ENCODE measurements at places on chromosomes 16 and 17. TPM values are rescaled to one million over a fixed set of nuclear protein-coding genes. Genes with fewer than 3 reads are reported as not detected.
A peak's percentile ranks its signal among the peaks of the same experiment; 100 is the strongest.

GRCh38 chr17:76670718-76671122 is 27.2 kb upstream of the ST6GALNAC1 start:
- DNase-seq: no peak

DNA sequence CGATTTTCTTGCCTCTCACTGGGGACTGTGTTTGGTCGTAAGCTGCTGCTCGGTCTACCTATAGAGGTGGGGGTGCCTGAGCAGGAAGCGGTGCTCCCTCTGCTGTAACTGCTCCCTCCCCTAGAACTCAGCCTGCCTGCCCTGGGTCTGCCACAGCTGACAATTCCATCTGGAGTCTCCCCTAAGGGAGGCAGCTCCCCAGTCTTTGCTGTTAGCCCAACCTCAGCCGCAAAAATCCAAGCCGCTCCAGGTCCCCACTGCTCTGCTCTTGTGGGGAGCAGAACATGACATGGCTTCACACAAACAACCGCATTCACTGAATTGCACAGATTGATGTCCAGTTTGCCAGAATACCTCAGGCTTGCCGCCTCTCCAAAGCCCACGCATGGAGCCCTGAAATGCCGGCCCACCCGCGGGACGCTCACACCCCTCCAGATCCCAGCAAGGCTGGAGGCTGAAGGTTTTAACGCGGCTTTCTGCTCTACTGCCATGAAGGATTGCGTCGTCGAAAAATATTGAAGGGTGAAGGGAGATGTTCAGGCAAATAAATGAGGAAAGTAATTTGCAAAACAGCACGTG is 221.5 kb upstream of the FOXF1 start:
- DNase-seq: no peak

DNA sequence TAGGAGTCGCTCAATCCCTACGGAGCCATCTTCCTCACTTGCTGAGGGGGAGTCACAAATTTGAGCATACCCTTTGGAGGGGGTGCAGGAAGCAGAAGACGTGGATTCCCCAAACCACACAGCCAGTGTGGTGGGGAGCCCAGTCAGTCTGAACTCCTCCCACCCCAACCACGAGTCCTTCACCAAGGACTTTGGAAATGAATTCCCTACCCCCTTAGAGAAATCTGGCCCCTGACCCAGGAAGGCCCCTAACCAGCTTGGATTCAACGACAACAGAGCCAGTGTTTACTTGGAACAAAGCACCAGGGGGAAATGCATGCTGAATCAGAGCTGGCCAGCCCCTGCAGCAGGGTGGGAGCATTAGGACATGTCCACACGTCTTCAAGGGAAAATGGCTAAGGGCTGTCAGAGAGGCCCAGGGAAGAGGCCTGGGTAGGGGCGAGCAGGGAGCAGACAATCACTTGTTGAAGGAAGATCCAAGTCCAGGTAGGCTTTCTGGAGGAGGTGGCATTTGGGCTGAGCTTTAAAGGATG is 5.5 kb upstream of the TMEM92 start:
- no peak for DNase-seq

DNA sequence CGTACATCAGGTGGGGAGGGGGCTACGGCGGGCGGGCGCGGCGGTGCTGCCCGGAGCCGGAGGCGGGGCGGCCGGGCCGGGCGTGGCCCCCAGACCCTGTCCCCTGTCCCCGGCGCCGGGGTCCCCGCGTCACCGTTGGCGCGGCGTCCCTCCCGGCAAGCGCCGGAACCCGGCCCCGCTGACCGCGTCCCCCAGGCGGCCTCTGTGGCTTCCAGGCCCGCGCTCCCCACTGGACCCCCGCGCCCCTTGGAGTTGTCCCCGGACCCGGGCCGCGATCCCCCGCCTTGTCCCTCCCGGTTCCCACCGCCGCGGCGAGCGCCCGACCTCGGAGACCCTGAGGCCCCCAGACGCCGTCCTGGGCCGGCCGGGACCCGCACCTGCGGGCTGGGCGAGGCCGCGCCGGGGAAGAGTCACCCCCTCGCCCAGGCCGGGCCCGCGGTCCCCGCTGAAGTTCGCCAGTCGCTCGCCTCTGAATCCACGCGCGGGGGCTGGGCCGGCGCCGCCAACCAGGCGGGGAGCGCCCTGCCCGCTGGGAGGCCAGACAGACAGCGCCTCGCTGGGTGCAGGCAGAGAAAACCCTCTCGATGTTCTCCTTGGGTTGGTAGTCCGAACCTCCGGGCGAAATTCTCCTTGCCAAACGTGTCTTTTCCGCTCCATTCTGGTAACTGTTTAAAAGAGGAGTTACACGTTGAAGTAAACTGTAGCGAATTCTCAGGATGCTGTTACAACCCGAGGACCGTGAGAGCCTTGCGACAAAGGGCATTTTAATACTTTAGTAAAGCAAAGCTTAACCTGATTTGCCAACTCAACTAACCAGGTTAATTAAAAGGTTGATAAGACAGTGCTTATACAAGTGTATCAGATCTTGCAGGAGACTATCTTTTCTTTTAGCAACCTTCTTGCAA is 761 bp downstream of the GAN start:
- DNase-seq: peak; percentile 26

GRCh38 chr17:4956493-4957061 is 5.7 kb downstream of the ENO3 start:
- DNase-seq: peak; percentile 67

DNA sequence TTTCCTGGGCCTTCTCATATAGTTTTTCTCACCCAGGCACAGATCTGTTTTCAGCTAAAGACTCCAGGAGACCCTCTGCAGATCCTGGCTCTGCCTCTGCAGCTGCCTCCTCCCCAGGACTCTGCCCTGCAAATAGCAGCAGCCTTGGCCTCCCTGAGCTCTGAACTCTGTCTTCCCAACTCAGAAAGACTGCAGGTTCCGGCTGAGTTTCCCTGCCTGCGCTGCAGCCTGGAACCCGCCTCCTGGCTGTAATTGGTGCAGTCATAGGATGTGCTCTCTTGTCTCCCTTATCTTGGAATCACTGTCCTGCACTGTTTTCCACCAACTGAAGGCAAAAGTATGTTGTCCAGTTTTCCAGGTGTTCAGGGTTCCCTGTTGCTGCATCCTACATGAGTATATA is 14.3 kb upstream of the DNASE1 start:
- DNase-seq: no peak

- DNase-seq: no peak
These were observed 75.0 kb downstream of the MGAT5B start for GRCh38 chr17:76943202-76943601.

- no peak for DNase-seq
These were observed 54.7 kb upstream of the CIBAR2 start for GRCh38 chr16:85166699-85167588.

DNA sequence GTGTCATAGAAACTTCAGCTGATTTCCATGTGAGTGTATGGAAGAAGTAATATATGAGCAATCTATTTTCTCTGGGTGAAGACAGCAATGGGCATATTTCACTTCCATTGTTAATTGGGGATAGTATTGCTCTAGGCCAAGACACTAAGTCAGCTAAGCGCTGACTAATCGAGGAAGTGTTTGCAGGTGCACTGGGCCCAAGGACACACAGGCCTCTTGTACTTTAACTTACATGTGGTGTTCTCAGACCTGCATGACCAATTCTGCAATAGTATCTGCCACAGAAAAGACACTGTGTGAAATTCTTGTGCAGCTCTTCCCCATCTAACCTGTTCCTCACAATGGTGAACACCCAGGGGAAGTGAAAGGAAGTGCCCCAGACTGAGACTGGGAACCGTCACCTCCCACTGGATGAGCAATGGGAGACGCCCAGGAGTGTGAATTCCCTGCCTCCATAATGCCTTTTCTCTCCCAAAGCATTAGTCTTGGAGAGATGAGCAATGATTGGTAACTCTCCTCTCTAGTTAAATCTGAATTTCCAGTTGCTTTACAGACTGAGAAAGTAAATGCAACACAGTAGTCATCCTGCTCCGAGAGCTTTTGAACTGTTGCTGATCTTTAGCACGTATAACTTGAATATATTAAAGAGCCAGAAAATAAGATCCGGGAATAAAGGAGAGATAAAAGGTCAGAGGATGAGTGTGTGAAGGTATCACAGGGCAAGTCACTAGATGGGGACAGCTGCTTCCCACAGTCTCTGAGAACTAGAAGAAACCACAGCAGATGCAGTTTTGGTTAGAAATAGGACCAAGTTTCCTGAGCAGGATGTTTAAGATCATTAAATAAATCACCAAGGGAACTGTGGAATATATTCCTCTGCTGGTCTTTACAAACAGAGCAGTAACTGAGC is 82.6 kb downstream of the CDK5R1 start:
- DNase-seq: peak; percentile 55

- DNase-seq: no peak
These were observed 628.5 kb downstream of the MAF start for GRCh38 chr16:78972006-78972405.

- no peak for DNase-seq
These were observed 42.5 kb upstream of the TANC2 start for GRCh38 chr17:62923258-62924150.

GRCh38 chr17:80826955-80827645 is 164.5 kb upstream of the CHMP6 start:
- peak; percentile 60 for DNase-seq

GRCh38 chr16:8712589-8713361 is 38.4 kb downstream of the ABAT start:
- DNase-seq: no peak

DNA sequence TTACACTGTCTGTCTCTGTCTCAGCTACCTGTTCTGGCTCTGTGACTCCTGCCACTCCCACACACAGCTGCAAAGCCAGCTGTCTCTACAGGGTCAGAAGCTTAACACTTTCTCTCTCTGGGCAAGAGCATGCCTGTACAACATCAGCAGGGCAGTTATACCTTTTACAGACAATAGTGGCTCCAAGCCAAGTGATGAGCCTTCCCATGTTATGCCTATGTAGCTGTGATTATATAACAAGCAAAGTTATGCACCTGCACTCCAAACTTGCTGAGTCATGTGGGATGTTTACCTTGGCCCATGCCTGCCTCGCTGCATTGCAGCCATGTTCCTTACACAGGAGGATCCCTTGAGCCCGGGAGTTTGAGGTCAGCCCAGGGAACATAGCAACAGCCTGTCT is 31.8 kb upstream of the APPBP2 start:
- no peak for DNase-seq

DNA sequence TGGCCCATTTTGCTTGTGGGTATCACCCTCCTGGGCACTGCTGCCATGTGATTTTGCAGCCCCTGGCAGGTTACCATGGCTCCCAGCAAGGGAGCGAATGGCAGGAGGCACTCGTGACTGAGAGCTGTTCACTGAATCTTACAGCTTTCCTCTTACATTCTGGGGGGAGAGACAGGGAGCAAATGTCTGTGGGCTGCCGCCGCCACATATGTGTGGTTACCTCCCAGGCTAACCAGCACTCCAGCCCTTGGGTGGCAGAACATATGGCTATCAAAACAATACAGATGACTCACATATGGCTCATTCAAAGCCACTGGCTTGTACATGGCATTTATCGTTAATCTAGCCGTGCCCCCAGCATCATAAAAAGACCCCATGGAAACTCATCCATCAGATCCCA is 19.8 kb downstream of the GTF3C1 start:
- no peak for DNase-seq

- peak; percentile 49 for DNase-seq
These were observed 22.5 kb upstream of the CMTR2 start for GRCh38 chr16:71311553-71312158.

DNA sequence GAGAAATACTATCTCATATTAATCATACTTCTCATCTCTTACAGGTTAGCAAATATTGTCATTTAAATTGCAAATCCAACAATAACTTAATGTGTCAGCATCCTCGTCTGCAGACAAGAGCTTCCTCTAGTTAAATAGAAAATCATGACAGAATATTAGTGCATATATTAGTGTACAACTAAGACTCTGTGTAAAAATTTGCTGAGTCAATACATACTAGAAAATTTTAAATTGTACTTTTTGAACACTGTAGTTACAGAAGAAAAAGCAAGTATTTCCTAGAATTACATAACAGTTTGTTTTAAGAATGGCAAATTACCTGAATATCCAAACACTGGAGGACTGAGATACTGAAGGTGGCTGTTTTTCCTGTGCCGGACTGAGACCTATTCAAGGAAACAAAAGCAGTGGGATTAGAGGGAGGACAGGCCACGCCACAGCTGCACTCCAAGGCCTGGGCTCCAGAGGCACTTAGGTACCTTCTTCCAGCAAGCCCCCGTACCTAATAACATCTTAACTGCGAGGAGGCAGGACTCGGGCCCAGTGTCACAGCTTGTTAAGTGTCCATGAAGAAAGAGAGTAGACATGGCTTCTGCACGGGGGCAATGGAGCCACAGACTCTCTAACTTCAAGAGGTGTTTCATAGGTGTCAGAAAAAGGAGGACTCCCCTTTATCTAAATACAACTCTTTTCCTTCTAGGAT is 5.3 kb downstream of the EIF4A3 start:
- no peak for DNase-seq

DNA sequence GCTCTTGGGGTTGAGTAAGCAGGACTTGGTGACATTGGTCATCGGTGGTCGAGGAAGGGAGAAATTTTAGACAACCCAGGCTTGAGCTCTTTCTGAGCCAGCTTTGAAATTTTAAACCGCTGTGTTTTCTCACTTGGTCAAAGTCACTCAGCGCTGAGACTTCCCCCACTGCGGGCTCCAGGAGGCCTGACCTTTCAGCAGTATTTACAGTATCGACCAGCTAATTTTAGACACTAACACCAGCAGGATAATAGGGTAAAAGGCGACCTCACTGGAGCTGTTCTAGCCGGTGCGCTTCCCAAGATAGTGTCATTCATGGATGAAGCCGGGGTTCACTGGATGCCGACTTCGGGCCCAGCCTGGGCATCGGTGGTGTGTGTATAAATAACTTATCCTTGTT is 29.7 kb upstream of the WSCD1 start:
- no peak for DNase-seq

DNA sequence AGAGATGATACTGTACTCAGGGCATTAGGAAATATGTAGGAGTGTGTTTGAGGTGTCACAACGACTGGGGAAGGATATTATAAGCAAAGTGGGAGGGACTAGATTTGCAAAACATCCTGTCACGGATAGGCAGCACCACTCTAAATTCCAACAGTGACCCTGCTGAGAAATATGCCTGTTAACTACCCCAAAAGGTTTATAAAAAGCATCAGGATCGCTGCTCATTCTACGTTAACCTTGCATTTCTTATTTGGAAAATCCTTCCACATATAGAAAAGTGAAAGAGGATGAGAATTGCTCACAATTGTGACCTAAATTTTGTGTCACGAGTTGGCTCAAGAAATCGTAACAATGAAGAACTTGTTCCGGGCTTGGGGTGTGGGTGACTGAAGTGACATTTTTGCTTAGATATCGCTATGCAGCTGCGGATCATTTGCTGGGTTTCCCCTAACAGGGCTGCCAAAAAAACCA is 51.6 kb downstream of the N4BP1 start:
- DNase-seq: peak; percentile 70

TERB1 gene
- not detected for total RNA-seq

FBXW10B gene
- total RNA-seq: 0.16 TPM

COA3 gene
- 123 TPM for total RNA-seq

KRTAP9-2 gene
- not detected for total RNA-seq

USP22 gene
- 210 TPM for total RNA-seq

LDHD gene
- total RNA-seq: 3.0 TPM

HS3ST6 gene
- total RNA-seq: not detected

C16orf92 gene
- total RNA-seq: not detected

KLHL10 gene
- not detected for total RNA-seq

KCNJ2 gene
- 1.2 TPM for total RNA-seq

ABHD15 gene
- 11.5 TPM for total RNA-seq

NPIPB8 gene
- total RNA-seq: not detected

ADAD2 gene
- 0.11 TPM for total RNA-seq

NPIPB13 gene
- total RNA-seq: 0.95 TPM

CES1 gene
- 2.3 TPM for total RNA-seq

MYH8 gene
- total RNA-seq: not detected

RNF222 gene
- total RNA-seq: not detected

CNGB1 gene
- total RNA-seq: not detected

KRTAP4-5 gene
- not detected for total RNA-seq

CBLN1 gene
- 0.08 TPM for total RNA-seq

Measured in SK-MEL-5 (cell line).